Endodermal cell (in vitro differentiated cells): ENCODE measurements at places on chromosomes 3 and 15. TPM values are rescaled to one million over a fixed set of nuclear protein-coding genes. Genes with fewer than 3 reads are reported as not detected.

Gene SLC35G2
- 1.4 and 2.1 TPM in 2 replicates for total RNA-seq

- H3K27ac ChIP-seq = peak overlapping the region; percentile 55
- H3K4me3 ChIP-seq = no peak overlapping the region
- no peak for DNase-seq
- no peaks in the 10 kb centered on the region for H3K27me3 ChIP-seq
- peaks cover 13% of the 10 kb centered on the region for H3K4me1 ChIP-seq
Measured at GRCh38 chr15:68641376-68641775, 62.6 kb downstream of the CORO2B start.

GRCh38 chr3:180961552-180961951 lies 28.0 kb downstream of the DNAJC19 start:
- no peaks in the 10 kb centered on the region for H3K27me3 ChIP-seq
- H3K36me3 ChIP-seq = peaks cover 91% of the 10 kb centered on the region
- no peaks in the 10 kb centered on the region for H3K4me1 ChIP-seq
- no peak for DNase-seq
- H3K4me3 ChIP-seq = no peak overlapping the region

DNA sequence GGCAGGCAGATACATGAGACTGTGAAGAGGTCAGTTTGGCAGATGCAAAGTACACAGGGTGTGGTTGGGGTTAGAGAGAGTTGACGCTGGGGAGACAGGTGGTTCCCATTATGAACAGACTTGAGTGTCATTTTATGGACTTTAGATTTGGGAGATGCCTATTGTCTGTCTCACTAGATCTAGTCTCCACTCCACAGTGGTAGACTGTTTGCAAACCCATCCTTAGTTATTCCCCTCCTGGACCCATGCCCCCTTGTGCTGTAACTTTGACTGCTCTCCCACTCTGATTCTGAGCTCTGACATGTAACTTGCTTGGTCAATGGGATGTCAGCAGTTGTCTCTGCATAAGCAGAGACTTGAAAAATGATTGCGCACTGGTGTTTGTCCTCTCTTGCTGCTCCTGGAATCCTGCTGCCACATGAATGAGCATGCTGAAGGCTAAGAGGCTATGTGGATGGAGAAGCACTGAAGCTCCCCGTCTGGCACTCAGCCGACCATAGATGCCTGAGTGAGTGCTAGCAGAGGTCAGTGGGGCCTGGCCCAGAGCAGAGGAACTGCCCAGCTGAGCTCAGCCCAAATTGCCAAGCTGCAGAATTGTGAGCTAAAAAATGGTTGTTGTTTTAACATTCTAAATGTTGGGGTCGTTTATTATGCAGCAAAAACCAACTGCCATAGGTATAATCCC lies 88.2 kb downstream of the FAM43A start:
- no peak overlapping the region for H3K4me3 ChIP-seq
- no peaks in the 10 kb centered on the region for H3K36me3 ChIP-seq
- no peaks in the 10 kb centered on the region for H3K27me3 ChIP-seq
- DNase-seq = peak; percentile 29
- no peak overlapping the region for H3K27ac ChIP-seq

DNA sequence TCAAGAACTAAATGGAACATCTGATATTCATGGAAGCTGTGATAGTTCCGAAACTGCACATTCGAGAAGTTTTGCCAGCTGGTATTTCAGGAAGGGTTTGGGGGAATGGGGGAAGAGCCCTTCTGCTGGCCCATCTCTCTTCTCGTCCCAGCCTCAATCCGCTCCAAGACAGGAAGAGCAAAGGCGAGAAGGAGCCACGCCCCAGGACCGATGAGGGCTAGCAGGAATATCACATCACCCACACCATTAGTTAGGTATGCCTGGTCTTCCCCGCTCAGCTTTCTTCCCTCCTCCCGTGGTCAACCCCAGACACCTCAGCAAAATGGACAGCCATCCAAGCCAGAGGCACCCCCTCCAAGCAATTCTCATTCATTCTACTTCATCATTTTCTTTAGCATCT lies 14.9 kb upstream of the PCSK6 start:
- H3K4me1 ChIP-seq = peaks cover 2% of the 10 kb centered on the region
- DNase-seq = no peak
- H3K4me3 ChIP-seq = no peak overlapping the region
- H3K27ac ChIP-seq = no peak overlapping the region
- H3K36me3 ChIP-seq = no peaks in the 10 kb centered on the region
- H3K27me3 ChIP-seq = no peaks in the 10 kb centered on the region

GRCh38 chr3:182978387-182978786 lies 2.0 kb downstream of the DCUN1D1 start:
- H3K27ac ChIP-seq = no peak overlapping the region
- peak overlapping the region; percentile 92 for H3K4me3 ChIP-seq
- H3K27me3 ChIP-seq = no peaks in the 10 kb centered on the region
- no peaks in the 10 kb centered on the region for H3K4me1 ChIP-seq

DNA sequence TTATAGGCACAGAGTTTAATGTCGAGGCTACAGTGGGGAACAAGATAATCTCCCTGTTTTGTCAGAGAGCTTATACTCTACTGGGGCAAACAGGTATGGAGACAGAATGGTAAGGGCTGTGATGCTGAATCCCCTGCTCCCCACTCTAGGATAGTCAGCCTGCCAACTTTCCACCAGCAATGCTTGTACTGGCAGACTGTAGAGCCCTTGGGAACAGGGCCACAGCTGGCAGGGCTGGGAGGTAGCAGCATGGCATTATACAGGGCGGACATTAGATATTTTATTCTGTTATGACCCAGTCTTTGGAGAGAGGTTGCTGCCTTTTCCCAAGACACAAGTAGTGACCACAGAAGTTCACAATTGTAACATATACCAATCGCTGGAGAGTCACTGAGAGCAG lies 91.2 kb downstream of the ARRDC4 start:
- no peak overlapping the region for H3K27ac ChIP-seq
- no peak for DNase-seq
- no peaks in the 10 kb centered on the region for H3K36me3 ChIP-seq
- no peak overlapping the region for H3K4me3 ChIP-seq
- H3K27me3 ChIP-seq = no peaks in the 10 kb centered on the region

- H3K4me3 ChIP-seq = no peak overlapping the region
- no peak for DNase-seq
- no peak overlapping the region for H3K27ac ChIP-seq
Measured at GRCh38 chr15:66723826-66724731, 22.0 kb downstream of the SMAD6 start.

GRCh38 chr3:94069194-94069813 lies 6.4 kb downstream of the NSUN3 start:
- H3K36me3 ChIP-seq = peaks cover 29% of the 10 kb centered on the region
- no peaks in the 10 kb centered on the region for H3K27me3 ChIP-seq
- no peak overlapping the region for H3K4me3 ChIP-seq
- no peak for DNase-seq
- peaks cover 4% of the 10 kb centered on the region for H3K4me1 ChIP-seq

GRCh38 chr3:51382076-51382745 lies 2.9 kb upstream of the MANF start:
- H3K27me3 ChIP-seq = no peaks in the 10 kb centered on the region
- peak; percentile 58 for DNase-seq
- H3K36me3 ChIP-seq = peaks cover 12% of the 10 kb centered on the region
- H3K27ac ChIP-seq = no peak overlapping the region
- H3K4me1 ChIP-seq = peaks cover 10% of the 10 kb centered on the region

DNA sequence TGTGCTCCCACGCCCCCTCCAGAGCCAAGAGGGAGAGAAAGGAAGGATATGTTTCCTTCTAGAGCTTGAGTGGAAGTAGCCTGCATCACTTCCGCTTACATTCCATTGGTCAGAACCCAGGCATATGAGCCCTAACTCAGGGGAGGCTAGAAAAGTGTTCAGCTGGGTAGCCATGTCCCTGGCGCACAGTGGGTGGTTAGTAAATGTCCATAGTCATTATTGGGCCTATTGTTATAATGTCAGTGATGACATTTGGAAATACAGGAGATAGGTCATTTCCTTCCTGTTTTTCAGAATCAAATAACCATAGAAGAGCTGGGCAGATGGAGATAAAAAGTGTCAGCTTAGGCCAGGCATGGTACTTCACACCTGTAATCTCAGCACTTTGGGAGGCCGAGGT lies 27.3 kb downstream of the CD276 start:
- DNase-seq = no peak
- no peaks in the 10 kb centered on the region for H3K27me3 ChIP-seq
- no peak overlapping the region for H3K27ac ChIP-seq

DNA sequence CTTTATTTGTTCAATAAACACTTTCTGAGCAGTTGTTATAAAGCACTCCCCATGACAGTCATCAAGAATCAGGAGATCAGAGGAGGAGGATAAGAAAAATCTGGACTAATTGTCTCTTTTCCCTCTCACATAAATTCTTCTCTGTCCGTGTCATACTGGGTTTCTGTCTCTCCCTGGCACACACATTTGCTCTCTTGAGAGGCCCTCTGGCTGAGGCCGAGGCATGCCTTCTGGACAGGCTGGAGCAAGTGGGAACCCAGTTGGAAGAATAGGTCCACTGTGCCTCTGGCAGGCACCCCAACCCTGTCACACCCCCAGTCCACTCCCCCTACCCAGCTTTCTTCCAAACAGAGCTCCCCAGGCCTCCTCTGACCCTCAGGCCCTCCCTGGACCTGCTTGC lies 315.8 kb downstream of the UACA start:
- peak overlapping the region; percentile 53 for H3K27ac ChIP-seq
- no peak overlapping the region for H3K4me3 ChIP-seq
- DNase-seq = no peak
- H3K27me3 ChIP-seq = peaks cover 55% of the 10 kb centered on the region
- H3K36me3 ChIP-seq = no peaks in the 10 kb centered on the region

GRCh38 chr15:58040150-58040549 lies 25.4 kb downstream of the ALDH1A2 start:
- no peak overlapping the region for H3K4me3 ChIP-seq
- no peaks in the 10 kb centered on the region for H3K4me1 ChIP-seq
- no peak for DNase-seq
- no peak overlapping the region for H3K27ac ChIP-seq
- H3K36me3 ChIP-seq = no peaks in the 10 kb centered on the region

- H3K4me3 ChIP-seq = no peak overlapping the region
- peaks cover 8% of the 10 kb centered on the region for H3K4me1 ChIP-seq
- H3K27me3 ChIP-seq = peaks cover 53% of the 10 kb centered on the region
- H3K27ac ChIP-seq = no peak overlapping the region
- no peaks in the 10 kb centered on the region for H3K36me3 ChIP-seq
- DNase-seq = no peak
Measured at GRCh38 chr3:139339219-139339906, 4.5 kb upstream of the MRPS22 start.

Gene OCA2
- 0.27 to 0.63 TPM (median 0.29 TPM) in 3 replicates for total RNA-seq

Gene GOLGA6B
- not detected in 2 replicates for total RNA-seq

- DNase-seq = peak; percentile 54
- no peaks in the 10 kb centered on the region for H3K27me3 ChIP-seq
- H3K36me3 ChIP-seq = no peaks in the 10 kb centered on the region
Measured at GRCh38 chr3:71310359-71310979, 273.1 kb downstream of the FOXP1 start.

GRCh38 chr15:32946210-32946609 lies 228.4 kb downstream of the GREM1 start:
- H3K27me3 ChIP-seq = no peaks in the 10 kb centered on the region
- no peak overlapping the region for H3K4me3 ChIP-seq
- no peaks in the 10 kb centered on the region for H3K4me1 ChIP-seq
- no peak overlapping the region for H3K27ac ChIP-seq
- no peaks in the 10 kb centered on the region for H3K36me3 ChIP-seq

Gene SLC28A2
- total RNA-seq = 3.8 and 4.0 TPM in 2 replicates

DNA sequence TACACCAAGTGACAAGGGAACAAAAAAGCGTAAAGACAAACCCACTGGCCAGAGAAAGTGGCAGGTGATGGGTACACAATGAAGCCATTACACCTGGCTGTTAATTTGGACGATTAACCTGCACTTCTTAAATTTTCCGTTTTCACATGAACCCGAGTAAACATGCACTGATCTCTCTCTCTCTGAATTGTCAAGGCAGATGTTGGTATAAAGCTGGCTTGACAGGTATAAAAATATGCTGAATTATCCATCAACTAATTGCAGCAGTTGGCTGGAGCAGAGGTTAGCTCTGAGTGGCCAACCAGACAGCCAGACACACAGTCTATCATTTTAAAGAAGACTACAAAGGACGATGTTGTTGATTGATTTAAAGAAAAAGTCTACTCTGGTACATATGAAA lies 561.7 kb upstream of the ALCAM start:
- H3K4me1 ChIP-seq = no peaks in the 10 kb centered on the region
- H3K27me3 ChIP-seq = no peaks in the 10 kb centered on the region
- H3K4me3 ChIP-seq = no peak overlapping the region
- DNase-seq = no peak
- no peaks in the 10 kb centered on the region for H3K36me3 ChIP-seq
- no peak overlapping the region for H3K27ac ChIP-seq

Gene ABI3BP
- not detected in 2 replicates for total RNA-seq

DNA sequence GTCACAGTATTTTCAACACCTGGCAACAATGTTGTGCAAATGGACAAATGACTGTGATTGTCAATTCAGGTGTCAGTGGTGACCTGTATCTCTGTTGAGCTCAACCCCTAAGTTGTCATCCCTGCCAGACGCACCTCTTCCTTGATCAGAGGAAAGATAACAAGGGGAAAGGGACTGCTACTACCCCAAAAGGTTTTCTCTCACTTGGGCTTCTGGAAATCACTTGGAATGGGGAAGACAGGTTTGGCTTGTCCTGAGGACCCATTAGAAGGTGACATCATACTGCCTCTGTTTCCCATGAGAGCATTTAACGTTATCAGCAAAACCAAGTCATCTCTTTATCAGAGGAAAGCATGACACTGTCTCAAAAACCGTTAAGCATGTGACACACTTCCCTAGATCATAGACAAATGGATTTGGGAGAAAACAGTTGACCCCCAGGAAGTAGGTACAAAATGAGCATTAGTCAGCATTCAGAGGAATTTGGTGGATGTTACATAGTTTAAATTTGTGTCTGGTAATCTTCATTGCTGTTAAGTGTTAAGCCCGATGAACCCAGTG lies 769.5 kb downstream of the GRM7 start:
- H3K4me1 ChIP-seq = no peaks in the 10 kb centered on the region
- no peak overlapping the region for H3K4me3 ChIP-seq
- H3K27ac ChIP-seq = no peak overlapping the region
- no peaks in the 10 kb centered on the region for H3K27me3 ChIP-seq

Gene C3orf52
- 6.1 to 7.1 TPM (median 6.7 TPM) in 3 replicates for total RNA-seq

- peaks cover 4% of the 10 kb centered on the region for H3K27me3 ChIP-seq
- no peak for DNase-seq
- H3K4me3 ChIP-seq = no peak overlapping the region
- no peaks in the 10 kb centered on the region for H3K36me3 ChIP-seq
- H3K4me1 ChIP-seq = peaks cover 6% of the 10 kb centered on the region
- no peak overlapping the region for H3K27ac ChIP-seq
Measured at GRCh38 chr3:4758957-4759656, 220.1 kb upstream of the BHLHE40 start.

GRCh38 chr15:78866803-78867202 lies 5.9 kb upstream of the MORF4L1 start:
- no peaks in the 10 kb centered on the region for H3K27me3 ChIP-seq
- H3K36me3 ChIP-seq = no peaks in the 10 kb centered on the region
- no peak overlapping the region for H3K27ac ChIP-seq
- no peak overlapping the region for H3K4me3 ChIP-seq
- no peak for DNase-seq

GRCh38 chr3:198081421-198081844 lies 121.4 kb downstream of the LMLN start:
- H3K27me3 ChIP-seq = peaks cover 82% of the 10 kb centered on the region
- no peaks in the 10 kb centered on the region for H3K36me3 ChIP-seq
- DNase-seq = peak; percentile 72
- H3K27ac ChIP-seq = no peak overlapping the region
- no peak overlapping the region for H3K4me3 ChIP-seq

Gene IGDCC3
- 13.4 and 13.5 TPM in 2 replicates for total RNA-seq

- no peaks in the 10 kb centered on the region for H3K36me3 ChIP-seq
- H3K27me3 ChIP-seq = peaks cover 24% of the 10 kb centered on the region
- DNase-seq = peak; percentile 65
- H3K27ac ChIP-seq = no peak within 1 kb of the TSS
- H3K4me3 ChIP-seq = no peak within 1 kb of the TSS
Measured at GRCh38 chr3:149377408-149378364, at the start of gene TM4SF1. TM4SF1 (minus strand) TSS chr3:149377649; CDS start chr3:149377547, 102 bp downstream.

Gene POLQ
- 10.1 and 12.6 TPM in 2 replicates for total RNA-seq

Gene FETUB
- not detected in 2 replicates for total RNA-seq
